ENCODE measurements at places on chromosomes 13 and 19.

DNA sequence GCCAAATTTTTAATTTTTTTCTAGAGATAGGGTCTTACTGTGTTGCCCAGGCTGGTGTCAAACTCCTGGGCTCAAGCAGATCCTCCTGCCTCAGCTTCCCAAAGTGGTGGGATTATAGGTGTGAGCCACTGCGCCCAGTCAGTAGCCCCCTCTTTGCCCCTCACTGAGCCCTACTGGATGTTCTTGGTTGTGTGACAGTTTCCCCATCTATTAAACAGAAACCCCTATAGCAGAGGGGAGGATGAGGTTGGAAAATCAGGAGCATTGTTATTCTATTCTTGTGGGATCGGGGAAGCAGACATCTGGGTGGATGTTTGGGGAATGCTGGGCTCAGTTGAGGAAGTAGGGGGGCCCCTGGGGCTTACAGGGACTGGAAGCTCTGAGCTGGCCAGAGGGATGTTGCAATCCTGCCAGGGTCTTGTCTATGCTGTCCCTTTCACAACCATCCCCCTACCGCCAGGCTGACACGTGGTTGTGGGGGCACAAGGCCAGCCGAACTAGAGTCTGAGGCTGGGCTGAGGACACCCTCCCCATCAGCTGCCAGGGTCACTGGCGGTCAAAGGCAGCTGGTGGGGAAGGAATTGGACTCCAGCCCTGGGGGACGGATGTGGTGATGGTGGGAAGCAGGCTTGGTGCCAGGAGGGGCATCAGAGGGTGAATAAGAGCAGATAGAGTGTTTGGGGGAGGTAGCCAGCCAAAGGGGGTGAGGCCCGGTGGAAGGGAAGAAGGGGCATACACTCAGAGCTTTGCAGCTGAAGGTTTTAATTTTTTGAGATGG, 10.9 kb downstream of the APOC1 start:
- peak; percentile 85 for DNase-seq

GRCh38 chr19:29508181-29508580, 17.6 kb upstream of the VSTM2B start:
- DNase-seq: peak; percentile 39

DNA sequence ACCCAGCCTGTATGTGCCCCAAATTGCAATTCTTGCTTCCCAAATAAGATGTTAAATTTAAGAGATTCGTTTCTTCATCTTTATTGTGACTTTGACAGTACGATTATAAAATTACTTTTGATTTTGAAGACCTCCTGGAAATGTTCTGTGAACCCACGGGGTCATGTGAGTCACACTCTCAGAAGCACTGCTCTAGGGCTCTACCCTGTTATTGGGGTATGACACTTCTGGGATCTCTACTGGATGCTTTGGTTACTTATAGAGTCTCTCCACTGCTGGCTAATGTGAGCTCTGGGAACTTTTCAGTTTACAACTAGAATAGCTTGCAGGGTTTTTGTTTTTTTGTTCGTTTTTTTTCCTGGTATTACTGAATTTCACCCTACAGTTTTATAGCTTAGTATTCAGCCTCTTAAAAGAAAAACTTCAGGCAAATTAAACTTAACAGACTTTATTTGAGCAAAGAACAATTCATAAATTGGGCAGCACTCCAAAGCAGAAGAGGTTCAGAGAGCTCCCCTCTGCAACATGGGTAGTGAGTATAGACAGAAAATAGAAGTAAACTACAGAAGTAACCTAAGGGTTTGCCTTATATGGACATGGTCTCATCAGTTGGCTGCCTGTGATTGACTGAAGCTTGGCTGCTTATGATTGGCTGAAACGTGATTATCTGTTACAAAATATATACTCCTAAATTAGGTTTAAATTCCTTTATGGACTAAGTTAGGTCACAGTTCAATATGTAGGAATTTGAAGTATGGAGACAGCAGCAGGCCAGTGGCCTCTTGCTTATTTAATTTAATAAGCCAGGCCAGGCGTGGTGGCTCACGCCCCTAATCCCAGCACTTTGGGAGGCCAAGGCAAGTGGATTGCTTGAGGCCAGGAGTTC, 28.5 kb upstream of the PSPC1 start:
- no peak for DNase-seq

- no peak for DNase-seq
These were observed 7.3 kb upstream of the C13orf46 start for GRCh38 chr13:113981194-113981605.

- peak; percentile 74 for DNase-seq
These were observed 14.2 kb downstream of the ARHGEF1 start for GRCh38 chr19:41897181-41897580.

- DNase-seq: peak; percentile 97
These were observed at the start of gene ZNF528 for GRCh38 chr19:52397310-52398080. Gene ZNF528 (plus strand): TSS chr19:52397849. CDS start chr19:52402014, 4,165 bp downstream.

DNA sequence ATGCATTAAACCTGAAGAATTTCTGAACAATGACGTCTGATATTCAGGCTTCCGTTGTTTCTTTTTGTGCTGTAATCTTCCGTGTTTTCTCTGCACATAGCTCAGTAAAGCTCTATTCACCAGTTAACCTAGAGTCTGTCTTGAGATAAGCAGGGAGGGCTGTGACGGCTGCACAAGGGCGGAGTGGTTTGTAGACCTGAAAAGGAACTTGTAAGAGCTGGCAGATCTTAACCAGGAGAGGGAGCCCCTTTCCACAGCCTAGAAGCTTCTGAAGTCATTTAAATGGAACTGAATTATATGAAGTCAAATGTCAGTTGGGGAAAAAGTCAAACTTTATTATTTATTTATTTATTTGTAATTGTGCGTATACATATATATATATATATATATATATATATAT, 27.5 kb downstream of the DPRX start:
- DNase-seq: no peak

DNA sequence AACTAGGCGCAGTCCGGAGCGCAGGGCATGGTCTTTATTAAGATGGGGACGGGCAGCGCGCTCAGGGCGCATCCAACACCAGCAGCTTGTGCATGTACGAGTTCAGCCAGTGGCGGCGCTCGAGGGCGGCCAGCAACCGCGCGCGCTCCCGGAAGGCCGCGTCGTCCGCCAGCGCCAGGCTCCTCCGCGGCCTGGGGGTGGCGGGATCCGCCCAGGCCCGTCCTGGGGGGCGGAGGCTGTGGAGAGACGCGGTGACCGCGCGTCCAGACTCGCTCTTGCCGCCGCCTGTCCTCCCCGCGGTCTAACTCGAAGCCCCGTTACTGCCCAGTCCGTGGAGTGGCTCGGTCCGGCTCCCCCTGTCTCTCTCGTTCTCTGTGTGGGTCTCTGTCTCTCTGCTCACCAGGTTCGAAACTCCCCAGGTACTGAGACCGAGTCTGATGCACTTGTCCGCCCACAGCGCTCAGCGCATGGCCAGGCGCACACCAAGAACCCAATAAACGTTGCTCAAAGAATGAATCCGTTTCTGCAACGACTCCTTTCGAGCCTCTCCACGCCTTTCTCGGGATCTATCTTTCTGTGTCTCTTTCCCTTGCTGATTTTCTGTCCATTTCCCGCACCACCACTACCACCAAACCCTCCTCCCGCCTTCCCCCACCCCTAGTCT, 702 bp downstream of the PTH2 start:
- peak; percentile 84 for DNase-seq

GRCh38 chr19:37975071-37975470, 68.1 kb downstream of the SIPA1L3 start:
- DNase-seq: no peak

All from osteoblast (primary cell).